ENCODE measurements at places on chromosomes 3 and 15.

DNA sequence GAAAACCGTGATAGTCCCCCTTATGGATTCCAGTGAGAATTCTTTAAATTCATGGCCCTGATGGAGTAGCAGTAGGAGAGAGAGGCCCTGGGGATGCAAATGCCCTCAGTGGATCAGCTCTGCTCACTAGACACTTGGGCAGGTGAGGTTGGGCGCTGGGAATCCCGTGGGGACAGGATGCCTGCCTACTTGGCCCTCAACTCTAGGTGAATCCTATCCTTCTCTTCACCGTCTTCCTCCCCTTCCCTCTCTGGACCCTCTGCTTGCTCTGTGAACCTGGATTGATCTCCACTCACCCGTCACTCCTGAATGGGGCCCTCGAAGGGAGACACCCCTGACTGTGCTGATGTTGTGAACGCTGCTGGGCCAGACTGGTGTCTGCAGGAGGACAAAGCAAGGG is 77.4 kb downstream of the SEC22A start:
- DNase-seq: no peak

DNA sequence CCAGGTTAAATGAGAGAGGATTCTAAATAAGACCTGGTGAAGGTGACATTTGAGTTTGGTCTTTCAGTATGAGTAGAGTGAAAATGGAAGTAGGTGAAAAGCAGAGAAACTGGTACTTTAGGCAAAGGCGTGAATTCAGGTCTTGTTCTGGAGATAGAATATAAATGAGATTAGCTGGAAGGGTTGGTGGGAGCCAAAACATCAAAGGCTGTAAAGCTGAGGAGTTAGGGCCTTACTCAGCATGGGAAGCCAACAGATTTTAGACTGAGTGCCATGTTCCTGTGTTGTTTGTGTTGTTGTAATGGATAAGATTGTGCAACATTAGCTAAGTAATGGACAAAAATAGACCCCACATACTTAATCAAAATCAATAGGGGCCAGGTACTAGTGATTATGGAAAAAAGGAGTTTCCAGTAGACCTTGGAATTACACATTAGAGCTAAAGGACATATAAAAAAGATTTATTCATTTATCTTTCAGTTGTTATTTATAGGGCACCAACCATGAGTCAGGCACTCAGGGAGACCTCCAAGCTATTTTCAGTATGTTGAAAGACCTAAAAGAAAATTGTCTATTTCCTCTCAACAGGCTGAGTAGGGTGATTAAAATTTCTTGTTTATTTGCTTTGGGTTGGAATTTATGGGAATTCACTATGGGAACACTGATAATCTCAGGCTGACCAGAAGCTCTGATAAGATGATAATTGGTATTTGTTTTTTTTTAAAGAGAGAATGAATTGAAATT is 20.8 kb downstream of the ARL14 start:
- no peak for DNase-seq

GRCh38 chr3:20136231-20136630 is 49.8 kb downstream of the SGO1 start:
- DNase-seq: no peak

DNA sequence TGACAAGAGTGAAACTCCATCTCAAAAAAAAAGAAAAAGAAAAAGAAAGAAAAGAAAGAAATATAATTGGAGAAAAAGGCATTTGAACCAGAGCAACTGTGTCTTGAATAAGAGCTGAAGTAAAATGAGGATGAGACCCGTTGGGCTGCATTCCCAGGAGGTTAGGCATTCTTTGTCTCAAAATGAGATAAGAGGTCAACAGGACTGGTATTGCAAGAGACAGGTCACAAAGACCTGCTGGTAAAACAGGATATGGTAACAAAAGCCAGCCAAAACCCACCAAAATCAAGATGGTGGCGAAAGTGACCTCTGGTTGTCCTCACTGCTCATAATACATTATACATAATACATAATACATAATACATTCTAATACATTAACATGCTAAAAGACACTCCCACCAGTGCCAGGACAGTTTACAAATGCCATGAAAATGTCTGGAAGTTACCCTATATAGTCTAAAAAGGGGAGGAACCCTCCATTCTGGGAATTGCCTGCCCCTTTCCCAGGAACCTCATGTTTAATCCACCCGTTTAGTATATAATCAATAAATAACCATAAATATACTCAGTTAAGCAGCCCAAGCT is 8.6 kb upstream of the TIPIN start:
- no peak for DNase-seq

DNA sequence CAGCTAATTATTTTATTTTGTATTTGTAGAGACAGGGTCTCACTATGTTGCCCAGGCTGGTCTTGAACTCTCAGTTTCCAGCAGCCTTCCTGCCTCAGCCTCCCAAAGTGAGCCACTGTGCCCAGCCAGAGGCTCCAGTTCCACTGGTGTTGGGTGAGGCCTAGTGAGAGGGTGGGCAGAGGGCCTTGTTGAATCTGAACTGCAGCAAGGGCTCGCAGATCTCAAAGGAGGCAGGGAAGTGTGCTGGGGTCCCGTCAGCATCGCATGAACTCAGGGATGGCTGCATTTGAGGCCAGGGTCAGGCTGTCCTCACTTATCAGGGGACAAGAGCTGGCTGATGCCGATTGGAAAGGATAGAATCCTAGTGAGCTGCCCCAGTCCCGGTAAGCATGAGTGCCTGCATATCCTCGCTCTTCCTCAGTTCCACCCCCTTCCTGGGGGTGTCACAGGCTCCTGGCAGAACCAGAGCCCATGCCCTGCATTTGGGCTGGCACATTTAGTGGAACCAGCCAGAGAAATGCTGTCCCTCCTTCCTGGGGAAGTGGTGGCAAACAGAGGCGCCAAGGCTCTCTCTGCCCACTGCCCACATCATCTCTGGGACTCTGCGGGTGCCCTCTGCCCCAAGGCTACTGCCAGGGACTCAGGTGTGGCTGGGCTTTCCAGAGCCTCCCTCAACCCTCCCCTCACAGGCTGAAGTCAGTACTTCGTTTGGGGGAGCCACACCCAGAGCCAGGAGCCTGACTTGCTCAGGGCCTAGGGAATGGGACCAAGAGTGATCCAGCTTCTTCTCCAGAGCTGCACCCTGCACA is 24.1 kb downstream of the ALS2CL start:
- no peak for DNase-seq

DNA sequence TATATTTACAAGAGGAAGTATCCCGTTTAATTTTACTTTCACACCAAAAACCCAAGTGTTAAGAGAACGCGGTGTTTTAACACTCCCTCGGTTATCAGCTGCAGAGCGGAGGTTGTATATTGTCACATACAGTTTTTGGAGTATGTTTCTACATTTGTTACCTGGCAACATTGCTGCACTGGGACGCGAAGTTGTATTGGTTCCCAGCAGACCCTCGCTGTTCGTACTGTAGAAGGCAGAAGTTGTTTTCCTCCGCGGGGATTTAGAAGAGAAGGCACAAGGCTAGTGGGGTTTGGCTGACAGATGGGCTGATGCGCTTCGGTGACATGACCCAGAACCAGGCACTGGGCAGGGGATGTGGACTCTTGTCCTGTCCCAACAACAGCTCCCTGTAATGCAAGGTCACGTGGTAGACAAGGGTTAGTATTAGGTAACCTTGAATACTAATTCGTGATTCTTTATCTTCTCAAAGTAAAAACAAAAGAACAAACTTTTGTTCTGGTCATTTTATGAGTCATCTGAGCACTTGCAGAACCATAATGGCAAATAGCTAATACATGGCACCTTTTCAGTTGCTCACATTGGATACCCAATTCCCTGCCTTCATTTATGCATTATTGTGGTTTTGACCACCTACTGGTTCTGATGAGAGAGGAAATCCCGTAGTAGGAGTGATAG is 230.4 kb upstream of the BHLHE40 start:
- DNase-seq: no peak

DNA sequence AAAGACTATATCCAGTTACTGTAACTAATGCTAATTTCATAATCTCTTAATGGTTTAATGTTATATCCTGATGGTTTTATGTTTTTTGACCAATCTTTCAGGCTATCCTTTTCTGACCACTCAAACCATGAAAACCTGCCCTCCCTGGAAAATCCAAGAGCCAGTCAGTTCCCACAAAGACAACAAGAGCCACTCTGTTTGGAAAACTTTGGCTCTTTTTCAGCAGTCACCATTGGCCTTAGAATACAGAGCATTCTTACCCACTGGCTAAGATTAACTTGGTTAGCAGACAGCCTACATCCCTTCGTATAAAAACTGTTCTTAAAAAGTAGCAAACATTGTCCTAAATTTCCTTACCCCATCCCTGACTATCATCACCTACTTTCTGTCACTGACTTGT is 32.9 kb downstream of the ALCAM start:
- no peak for DNase-seq

- DNase-seq: no peak
Measured at GRCh38 chr3:127392156-127392490, 104.3 kb upstream of the PRR20G start.

GRCh38 chr3:178420033-178420432 is 116.2 kb upstream of the KCNMB2 start:
- peak; percentile 84 for DNase-seq

- DNase-seq: no peak
Measured at GRCh38 chr3:143242101-143242500, 122.5 kb downstream of the CHST2 start.

GRCh38 chr15:44340410-44340809 is 51.9 kb downstream of the GOLM2 start:
- DNase-seq: no peak

DNA sequence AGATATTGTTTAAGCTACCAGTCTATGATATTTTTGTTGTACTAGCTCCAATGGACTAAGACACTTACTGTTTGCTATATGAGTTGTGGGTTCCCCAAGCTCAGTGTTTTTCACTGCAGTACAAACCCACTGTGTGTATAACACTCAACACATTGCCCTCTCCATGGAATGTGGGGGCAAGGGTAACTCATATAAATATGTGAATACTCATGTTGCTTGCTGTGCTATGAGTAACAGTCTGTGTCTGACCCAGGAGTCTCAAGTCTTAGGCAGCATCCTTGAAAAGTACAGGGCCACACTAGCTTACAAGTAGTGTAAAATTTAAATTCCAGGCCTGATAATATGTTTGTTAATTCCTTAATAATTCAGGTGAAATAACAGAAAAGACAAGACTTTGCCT is 22.5 kb upstream of the CNTN3 start:
- DNase-seq: no peak

GRCh38 chr15:33234020-33234461 is 39.5 kb upstream of the FMN1 start:
- DNase-seq: peak; percentile 59

- DNase-seq: no peak
Measured at GRCh38 chr3:143328451-143328850, 208.9 kb downstream of the CHST2 start.

GRCh38 chr3:99126316-99126715 is 224.8 kb upstream of the DCBLD2 start:
- no peak for DNase-seq

GRCh38 chr15:91694831-91695210 is 158.7 kb upstream of the SLCO3A1 start:
- no peak for DNase-seq

GRCh38 chr3:63819151-63819398 is at the start of gene C3orf49:
Gene C3orf49 (plus strand): TSS chr3:63819299. CDS start chr3:63819472, 173 bp downstream.
- DNase-seq: no peak

- DNase-seq: no peak
Measured at GRCh38 chr3:53675022-53675697, 171.1 kb downstream of the CHDH start.

- DNase-seq: no peak
Measured at GRCh38 chr3:179229177-179229576, 21.7 kb downstream of the KCNMB3 start.

DNA sequence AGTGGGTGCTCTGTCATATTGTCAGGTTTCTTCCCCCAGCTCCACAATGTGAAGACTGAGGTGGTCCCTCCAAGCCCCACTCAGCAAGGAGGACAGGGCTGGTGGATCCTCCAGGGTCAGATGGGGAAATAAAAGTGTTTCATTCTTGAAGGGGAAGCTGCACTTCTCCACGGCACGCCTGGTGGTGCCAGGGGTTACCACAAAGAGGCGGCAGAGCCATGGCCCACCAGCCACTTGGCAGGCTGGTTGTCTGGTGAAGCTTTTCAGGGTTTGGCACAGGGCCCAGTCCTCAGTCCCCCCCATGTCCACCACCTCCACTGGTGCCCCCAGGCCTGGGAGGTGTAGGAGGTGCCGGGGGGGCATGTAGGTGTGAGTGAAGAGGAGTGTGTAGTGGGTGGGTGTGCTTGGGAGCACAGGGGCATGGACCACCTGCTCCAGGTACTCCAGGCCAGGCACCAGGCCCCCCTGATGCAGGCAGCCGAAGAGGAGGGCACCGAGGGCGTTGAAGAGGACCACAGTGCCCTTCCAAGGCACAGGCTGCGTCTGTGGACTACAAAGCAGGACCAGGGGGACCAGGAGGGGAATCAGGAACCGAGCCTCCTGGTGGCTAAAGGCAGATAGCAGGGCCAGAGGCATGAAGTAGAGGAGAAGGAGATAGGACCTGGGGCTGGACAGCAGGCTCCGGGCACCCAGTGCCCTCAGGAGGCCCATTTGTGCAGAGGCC is 5.0 kb upstream of the NCBP2 start:
- peak; percentile 29 for DNase-seq

GRCh38 chr3:173988909-173989308 is 591.4 kb downstream of the NLGN1 start:
- peak; percentile 2 for DNase-seq

- no peak for DNase-seq
Measured at GRCh38 chr3:196051282-196052076, 30.4 kb downstream of the TFRC start.

GRCh38 chr3:65194047-65194714 is 506.4 kb upstream of the ADAMTS9 start:
- no peak for DNase-seq

DNA sequence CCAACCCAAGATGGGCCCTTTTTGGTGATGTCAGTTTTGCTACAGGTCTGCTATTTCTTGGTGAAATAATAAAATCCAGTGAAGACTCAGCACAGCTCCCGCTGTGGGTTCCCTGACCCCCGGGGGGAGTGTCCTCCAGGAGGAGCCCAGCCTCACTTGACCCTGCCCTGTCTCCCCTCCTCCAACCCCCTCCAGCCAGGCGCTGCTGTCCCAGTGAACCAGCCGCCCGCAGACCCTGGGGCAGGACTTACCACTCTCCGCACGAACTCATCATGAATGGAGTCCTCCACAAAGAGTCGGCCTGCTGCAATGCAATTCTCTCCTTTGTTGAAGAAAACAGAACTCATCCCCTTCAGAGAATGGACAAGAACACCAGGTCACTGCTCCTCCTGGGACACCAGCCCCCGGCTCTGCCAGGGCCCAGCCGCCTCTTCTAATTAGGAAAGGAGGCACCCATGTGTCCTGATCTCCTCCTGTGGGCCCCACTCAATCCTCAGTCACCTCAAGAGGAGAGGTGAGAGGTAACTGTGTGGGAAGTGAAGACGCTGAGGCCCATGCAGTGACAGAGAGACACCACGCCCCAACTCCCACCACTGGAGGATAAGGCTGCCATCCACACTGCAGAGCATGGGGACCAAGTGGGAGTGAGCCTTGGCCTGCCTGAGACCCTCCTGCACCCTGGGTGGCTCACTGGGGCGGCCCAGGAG is 28.8 kb upstream of the SLC41A3 start:
- no peak for DNase-seq

GRCh38 chr3:123723522-123724168 is 138.8 kb upstream of the HACD2 start:
- peak; percentile 74 for DNase-seq

Measured in DMS53 (cell line).